Smooth muscle cell of bladder (primary cell): ENCODE measurements at places on chromosomes 1 and 21. TPM values are rescaled to one million over a fixed set of nuclear protein-coding genes. Genes with fewer than 3 reads are reported as not detected.

Gene ERICH3
- total RNA-seq, result not detected in 2 replicates

Gene FAM163A
- under 0.01 TPM in 2 replicates for total RNA-seq

Gene MROH7
- 0.14 and 0.92 TPM in 2 replicates for total RNA-seq

Gene PROK1
- total RNA-seq, result 0.14 TPM in 1 of 2 replicates, not detected in the other
